Kidney tubule cell (primary cell): ENCODE measurements at places on chromosomes 12 and 14.

DNA sequence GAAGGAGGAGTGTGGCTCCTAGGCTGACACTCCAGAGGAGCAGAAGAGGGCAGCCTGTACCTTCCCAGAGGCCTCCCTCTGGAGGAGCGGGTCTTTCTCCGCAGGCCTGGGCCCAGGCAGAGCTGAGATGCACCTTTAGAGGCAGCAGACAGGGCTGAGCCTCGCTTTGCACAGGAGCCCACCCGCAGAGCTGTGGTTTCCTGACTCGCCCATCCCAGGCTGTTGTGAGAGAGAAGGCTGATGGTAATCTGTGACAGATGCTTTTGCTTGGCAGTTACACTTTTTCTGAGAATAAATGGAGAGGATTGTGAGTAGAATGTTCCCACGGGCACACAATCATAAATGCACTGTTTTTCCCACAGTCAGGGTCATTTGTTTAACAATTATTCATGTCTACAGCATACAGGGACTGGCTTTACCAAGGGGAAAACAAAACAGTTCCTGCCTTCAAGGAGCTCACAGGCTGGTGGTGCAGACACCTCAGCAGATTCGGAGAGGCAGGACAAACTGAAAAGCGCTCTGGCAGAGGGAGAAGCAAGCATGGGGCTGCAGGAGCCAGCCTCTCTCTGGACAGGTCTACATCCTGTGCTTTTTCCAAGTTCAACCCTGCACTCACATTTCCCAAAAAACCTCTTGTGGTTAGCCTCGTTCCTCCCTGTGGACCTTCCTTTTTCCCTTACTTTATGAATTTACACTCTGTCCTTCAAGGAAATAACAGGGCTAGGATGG is 13.9 kb downstream of the EVL start:
- DNase-seq: no peak

DNA sequence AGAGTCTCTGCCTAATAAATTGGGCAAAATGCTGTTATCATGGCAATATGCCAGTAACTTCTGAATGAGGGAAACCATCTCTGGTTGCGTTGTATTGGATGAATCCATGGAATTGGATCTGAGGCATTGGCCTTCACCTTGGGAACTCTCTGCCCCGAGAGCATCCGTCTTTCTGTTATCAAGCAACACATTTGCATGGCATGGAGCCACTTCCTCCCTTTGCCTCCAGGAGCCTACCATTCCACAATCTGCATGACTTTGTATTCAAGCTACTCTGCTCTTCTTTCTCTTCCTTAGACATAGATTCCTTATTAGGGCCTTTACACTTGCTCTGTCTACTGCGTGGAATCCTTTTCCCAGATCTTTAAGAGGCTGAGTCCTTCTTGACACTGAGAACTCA is 57.2 kb downstream of the RIC8B start:
- DNase-seq: no peak

DNA sequence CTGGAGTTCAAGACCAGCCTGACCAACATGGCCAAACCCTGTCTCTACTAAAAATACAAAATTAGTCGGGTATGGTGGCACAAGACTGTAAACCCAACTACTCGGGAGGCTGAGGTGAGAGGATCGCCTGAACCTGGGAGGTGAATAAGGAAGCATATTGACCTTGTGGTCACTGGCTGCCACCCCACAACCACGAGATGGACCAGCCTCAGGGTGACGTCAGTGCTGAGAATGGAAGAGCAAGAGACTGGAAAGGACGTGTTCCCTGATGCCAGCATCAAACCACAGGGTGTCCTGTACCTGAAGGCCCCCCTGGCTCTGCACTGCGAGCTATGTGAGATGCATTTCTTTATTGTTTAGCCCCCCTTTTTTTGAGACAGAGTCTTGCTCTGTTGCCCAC is 45.9 kb upstream of the BDKRB2 start:
- no peak for DNase-seq

DNA sequence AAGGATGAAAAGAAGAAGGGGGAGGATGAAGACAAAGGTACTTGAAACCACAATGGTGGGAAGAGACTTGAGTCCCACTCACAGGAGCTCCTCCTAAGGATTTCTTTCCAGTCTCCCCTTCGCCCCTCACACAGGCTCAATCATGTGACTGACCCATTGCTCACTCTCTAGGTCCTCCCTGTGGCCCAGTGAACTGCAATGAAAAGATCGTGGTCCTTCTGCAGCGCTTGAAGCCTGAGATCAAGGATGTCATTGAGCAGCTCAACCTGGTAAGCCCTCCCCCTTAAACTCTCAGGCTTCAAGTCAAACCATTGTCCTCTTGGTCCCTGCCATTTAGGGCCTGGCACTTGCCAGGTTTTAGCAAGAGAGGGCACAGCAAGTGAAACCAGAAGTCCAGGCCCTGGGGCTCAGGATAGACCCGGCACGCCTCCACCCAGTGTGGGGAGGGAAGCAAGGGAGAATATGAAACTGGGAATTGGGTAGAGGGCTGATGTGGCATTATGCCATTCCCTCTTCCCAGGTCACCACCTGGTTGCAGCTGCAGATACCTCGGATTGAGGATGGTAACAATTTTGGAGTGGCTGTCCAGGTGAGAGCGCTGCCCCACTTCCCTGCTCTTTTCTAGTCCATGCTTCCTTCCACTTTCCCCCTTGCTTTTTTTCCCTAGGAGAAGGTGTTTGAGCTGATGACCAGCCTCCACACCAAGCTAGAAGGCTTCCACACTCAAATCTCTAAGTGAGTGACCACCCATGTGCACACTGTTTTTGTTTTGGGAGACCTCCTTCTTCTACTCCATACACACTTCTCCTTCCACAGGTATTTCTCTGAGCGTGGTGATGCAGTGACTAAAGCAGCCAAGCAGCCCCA is 1.8 kb downstream of the PSME1 start:
- no peak for DNase-seq

- no peak for DNase-seq
Observed at GRCh38 chr12:88093573-88093972, 48.3 kb downstream of the CEP290 start.

GRCh38 chr12:115597157-115597712 is 680.3 kb downstream of the MED13L start:
- peak; percentile 76 for DNase-seq

- no peak for DNase-seq
Observed at GRCh38 chr12:125014526-125014925, 21.1 kb downstream of the BRI3BP start.

DNA sequence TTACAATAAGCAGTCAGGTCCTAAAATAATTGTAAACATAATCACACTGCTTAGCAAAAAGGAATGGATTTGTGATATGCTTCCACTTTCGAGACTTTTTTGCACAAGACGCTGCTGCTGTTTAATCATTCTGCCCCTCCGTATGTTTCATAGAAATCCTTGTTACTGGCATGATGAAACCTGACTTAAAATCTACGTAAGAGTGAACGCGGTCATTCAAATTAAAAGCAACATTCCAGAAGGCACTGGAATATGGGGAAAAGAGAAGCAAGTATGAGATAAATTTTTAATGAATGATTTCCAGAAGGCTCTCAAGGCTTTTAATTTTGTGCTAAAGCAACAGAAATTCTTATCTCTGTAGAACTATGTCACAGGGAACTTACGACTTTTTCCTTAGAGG is 1.1 kb downstream of the CNIH1 start:
- DNase-seq: no peak

DNA sequence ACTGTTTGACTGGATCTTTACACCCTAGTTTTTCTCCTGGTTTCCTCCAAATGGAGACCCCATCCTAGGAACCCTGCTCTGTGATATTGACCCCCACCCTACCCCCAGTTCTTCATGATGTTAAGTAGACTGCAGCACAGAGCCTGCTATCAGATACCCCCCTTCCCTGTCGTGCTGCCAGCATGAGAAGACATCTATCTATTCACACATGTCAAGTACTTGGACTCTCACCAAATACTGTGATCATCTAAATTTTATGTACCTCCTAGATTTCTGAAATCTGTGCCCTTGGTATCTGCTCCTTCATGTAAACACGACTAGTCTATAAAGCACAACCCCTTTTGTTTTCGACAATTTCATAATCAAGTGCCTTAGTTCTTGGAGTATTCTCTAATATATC is 38.9 kb downstream of the FERMT2 start:
- DNase-seq: no peak

DNA sequence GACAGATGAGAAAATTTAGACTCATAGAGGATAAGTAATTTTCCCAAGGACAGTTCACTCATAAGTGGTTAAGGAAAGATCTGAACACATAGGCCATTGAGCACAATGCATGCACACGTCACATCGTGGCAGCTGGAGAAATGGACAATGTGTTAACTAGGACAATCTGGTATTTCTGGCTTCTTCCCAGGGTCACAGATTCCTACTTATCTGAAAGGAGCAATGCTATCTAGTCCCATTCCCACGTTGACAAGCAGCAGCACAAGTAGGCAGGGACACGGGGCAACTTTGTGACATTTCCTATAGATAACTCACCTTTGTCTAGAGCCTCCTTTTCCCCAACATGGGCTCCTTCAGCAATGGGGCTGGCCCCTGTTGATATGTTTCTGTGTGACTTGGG is 6.7 kb upstream of the CMAS start:
- DNase-seq: no peak

GRCh38 chr12:28536088-28536487 is 345.8 kb downstream of the CCDC91 start:
- no peak for DNase-seq

DNA sequence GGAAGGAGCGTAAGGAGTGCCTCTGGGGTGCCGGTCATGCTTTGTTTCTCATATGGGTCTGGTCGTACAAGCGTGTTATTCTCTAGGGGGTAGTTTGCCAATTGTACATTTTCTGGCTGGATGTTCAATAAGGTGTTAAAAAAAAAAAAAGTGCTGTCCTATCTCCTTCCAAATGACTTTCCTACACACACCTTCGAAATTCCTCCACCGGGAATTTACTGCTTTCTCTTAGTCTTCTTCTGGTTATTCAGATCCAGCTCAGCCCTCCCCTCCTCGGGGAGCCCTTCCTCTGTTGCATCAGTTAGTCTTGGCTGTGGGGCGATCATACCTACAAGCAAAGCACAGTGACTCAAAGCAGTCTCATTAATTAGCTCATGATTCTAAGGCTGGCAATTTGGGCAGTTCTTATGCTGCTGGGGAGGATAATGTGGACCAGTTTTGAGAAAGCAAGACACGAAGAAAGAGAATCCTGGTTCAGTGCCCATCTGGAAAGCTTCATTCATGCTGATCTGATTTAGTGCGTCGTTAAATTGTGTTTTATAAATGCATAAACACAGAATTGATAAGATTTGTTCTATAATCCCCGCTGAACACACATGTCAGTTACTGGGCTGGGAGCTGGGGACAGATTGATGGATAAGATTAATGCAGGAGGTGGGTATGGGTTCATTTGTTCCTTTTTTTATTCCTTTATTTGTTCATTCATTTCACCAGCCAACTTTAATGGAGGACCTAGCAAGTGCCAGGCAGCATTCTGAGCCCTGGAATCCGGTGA is 9.2 kb upstream of the CLMN start:
- DNase-seq: peak; percentile 23

- no peak for DNase-seq
Observed at GRCh38 chr12:67697443-67697842, 48.9 kb downstream of the DYRK2 start.

DNA sequence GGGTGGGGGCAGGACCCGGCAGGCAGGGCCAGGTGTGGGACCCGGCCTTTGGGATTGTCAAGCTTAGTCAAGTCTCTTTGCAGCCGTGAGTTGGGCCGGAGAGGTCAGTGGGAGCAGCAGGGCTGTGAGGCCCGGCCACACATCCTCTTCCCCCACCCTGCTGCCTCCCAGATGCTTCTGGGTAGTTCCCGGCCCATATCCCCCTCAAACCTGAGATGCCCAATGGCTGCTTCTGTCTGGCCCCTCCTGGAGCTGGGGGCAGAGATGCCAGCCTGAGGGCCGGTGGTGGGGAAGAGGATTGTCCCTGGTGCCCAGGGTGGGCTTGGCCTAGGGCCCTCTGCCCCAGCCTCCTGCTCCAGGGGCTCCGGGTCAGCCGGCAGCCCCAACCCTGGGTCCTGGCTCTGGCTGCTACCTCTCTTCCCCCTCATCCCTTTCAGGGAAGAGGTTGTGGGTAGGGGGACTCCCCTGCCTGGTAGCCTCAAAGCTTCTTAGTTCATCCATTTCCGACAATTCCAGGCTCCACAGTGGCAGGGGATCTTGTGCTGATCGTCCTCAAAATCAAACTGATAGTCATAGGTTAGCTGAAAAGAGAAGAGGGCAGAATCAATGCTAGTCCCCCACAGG is 2.8 kb upstream of the PRKAG1 start:
- DNase-seq: no peak

DNA sequence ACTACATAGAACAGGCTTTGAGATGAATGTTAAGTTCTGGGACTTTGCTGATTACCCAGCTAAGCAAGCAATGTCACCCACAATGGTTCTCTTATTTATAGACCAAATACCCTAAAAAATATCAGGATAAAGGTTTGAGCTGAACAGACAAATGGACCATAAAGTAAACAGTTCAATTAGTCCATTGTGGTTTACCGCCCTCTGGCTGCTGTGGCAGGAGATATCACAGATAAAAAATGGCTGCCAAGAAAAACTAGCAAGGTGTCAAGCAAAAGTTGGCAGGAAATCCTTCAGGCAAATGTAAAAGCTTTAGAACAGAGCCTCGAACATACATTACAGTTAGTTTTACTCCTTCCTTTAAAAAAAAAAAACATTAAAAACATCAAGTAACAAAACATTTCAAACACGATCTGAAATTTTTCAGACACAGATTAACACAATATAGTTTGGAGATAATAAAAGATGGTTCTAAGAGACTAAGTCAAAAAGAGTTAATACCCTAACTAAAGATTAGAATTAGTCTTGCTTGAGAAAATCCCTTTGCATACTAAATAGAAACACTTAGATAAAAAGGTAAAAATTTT is 41.3 kb downstream of the MED13L start:
- peak; percentile 56 for DNase-seq

DNA sequence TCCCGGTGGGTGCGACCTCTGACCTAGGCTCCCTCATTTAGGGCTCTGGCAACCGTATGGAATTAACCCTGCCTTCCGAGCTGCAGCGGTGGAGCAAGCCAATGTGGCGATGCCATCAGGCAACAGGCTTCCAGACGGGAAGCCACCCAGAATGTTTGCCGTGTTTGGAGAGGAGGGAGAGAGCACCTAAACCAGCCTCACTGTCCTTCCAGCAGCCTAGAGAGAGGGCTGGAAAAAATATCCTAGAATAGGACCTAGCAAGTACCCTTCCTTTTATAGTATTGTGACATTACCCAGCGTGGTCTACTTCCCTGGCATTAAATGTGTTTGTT is 287 bp upstream of the SLC2A13 start:
- DNase-seq: no peak

DNA sequence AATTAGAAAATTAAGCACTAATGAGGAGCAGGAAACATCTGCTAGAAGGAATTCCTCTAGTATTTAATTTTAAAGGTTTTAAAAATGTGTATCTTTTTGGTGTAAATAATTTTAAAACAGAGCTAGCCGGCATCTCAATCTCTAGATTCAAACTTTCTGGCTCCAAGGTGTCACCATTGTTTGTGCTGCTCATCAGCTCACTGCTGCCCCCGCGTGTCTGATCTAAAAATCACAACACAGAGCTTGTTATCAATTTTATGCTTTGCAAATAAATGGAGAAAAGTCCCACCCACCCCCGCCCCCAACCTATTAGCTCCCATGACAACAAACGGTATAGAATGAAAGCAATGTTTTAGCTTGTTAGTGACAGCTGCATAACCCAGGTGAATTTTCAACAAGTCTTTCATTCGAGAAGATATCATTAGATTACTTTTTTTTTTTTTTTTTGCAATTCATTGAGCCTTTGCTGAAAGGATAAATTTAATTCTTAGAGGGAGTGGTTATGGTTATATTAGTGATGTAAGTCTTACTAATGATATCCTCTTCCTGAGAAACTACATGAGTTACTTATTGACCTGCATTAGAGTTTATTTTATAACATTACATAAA is 11.3 kb upstream of the ABHD12B start:
- DNase-seq: peak; percentile 82
